SHP77 treated with DMSO at 0.1 percent for 48 hours (cell line): ENCODE measurements at places on chromosomes 7 and 10.
A peak's percentile ranks its signal among the peaks of the same experiment; 100 is the strongest.

DNA sequence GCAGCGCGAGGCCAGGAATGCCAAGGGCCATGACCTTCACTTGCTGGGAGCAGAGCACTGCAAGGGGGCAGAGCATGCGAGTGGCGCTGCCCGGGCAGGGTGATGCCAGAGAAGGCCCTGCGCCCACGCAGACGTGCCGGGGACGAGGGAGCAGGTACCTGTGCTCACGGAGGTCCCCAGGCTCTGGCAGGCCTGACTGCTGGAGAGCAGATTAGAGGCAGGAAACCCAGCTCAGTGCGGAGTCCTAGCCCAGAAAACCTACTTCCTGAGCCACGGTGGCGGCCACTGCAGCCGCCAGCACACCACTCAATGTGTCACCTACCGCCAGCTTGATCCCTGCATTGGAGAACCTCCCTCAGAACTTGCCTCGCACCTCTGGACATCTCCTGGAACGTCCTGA, 148.4 kb downstream of the MAD1L1 start:
- DNase-seq: no peak

DNA sequence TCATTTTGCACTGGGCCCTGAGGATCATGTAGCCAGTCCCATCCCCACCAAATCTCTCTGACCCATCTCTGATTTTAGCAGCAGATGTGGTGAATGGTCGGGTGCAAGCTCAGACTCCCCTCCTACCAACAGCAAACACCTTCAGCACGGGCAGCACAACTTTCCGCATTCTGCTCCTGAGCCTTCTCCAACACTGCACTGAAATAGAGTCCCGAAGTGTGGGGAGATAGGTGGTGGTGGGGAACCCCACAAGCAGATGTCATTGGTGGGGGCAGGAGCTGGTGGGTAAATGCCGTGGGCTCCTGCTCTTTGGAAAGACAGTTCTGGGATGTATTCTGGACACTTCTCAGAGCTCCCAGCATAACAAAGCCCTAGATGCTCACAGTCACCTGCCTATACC, 9.6 kb upstream of the CTBP2 start:
- DNase-seq: no peak

DNA sequence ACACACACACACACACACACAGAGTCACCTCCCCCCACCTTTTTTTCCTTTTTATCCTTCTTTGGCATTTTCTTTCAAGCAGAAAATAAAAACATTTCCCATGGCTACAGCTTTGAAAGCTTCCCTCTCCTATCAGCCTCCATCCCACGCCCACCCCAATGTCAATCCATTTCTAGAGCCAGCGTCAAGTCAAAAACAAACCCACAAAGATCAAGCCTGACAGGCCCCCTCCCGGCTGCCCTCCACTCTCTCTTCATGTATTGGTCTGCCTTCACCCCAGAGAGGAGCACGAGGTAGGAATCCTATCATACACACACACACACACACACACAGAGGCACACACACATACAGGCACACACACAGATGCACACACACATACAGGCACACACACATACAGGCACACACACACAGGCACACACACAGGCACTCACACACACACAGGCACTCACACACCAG, 8.0 kb upstream of the TNRC18 start:
- no peak for DNase-seq

GRCh38 chr10:127527891-127528290, 21.2 kb upstream of the NPS start:
- no peak for DNase-seq

- no peak for DNase-seq
Observed at GRCh38 chr10:17062955-17063484, 66.6 kb downstream of the CUBN start.

- no peak for DNase-seq
Observed at GRCh38 chr10:128979405-128979804, 487.6 kb upstream of the MGMT start.

DNA sequence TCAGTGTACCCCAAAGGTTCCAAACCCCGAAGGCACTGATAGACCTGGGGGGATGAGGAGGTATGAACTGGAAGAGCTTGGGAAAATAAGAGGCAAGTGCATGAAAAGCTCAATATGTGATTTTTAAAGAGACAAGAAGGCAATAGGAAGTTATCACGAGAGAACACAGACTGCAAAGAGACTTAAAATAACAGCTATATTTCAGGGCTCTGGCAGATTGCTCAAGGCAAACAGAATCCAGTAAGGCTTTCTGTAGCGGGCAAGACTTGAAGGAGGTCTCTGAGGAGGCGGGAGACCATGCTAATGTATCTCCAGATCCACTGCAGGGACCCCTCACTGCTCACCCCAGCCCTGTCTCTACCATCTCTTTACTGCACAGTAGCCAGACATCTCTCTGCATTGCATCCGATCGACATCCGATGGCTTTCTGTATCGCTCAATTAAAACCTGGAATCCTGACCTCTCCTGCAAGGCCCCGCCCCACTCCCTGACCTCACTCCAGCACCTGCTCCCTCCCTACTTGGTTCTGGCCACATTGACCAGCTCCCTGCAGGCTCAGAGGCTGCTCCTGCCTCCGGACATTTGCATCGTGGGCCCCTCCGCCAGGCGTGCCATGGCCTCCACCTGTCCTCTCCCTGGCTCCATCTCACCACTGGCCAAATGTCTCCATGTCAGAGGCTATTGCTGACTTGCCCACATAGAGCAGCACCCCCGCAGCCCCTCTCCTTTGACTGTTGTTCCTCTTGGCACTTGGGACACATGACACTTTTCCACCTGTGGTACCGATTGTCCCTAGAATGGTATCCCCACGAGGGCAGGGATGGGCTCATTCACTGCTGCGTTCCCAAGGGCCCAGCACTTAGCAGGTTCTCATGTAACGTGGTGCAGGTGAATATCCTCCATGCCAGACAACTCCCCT, 118.0 kb downstream of the PRKAG2 start:
- DNase-seq: no peak

GRCh38 chr7:45435846-45436245, 138.3 kb upstream of the ADCY1 start:
- no peak for DNase-seq

DNA sequence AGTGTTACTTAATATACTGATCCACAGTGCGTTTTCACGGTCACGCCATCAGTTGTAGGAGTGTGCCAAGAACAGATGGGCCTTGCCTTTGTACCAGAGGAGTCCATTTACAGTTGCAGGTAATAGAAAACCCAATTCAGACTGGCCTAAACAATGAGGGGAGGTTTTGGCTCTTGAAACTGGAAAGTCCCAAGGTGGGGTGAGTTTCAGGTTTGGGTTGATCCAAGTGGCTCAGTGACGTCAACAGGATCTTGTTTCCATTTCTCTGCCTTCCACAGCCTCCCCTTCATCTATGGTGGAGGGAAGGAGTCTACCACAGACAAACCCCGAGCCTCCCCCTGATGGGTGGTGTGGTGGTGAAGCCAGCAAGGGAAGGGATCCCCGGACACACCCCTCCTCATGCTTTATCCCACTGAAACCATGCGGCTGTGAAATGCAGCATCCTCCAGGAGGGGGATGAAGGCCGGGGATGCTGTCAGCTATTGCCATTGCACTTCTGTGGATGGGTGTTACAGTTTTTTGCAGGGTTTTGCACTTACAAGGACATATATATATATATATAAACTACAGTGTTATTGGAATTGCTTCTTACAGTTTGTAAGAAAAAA, 14.8 kb upstream of the SH2D4B start:
- no peak for DNase-seq

DNA sequence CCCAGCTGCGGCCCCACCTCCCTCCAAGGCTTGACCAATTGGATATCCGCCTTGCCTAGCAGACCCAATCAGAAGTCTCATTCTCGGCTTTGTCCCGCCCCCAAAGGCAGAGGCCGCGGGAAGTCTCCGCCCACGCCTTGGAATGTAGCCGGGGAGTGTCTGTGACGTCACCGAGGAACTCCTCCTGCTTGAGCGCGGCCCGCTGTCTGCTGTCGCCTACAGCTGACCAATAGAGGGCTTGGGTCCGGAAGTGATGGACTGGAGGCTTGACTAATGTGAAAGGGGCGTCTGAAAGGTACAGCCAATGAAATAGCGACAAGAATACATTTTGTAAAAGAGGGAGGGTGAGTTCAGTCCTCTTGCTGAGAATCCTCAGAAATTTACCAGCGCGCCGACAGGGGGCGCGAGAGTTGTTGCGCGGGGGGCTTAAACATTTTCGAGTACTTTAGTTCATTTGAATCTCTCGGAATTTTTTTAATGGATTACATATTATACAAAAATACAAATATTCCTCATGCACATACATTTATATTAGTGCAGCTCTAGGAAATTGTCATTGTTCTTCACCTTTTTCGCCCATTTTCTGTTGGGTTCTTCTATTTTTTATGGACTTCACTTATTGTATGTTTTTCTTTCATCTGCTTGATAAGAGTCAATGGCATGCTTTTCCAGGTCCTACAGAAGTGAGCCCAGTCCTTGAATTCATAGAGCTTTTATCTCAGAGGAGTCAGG, 376 bp upstream of the CREB3L2 start:
- DNase-seq: peak; percentile 99

GRCh38 chr10:128316925-128317324, 190.7 kb upstream of the MKI67 start:
- DNase-seq: no peak

DNA sequence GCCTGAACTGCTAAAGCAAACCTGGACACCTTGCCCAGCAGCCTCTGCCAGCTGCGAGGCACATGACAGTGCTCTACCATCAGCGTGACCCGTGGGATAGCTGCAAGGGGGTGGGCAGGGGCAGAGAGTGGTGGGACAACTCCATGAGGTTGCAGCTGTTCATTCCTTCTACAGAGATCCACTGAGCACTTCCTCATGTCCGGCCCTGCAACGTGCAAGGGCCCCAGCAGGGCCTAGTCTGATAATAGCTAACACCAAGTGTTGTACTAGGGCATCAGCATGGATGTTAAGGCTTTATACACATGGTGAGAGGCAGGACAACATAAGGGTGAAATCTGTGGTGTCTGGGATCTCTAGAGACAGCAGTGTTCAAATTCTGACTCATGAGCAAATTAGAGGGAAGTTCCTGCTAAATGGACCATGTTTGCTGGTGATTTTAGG, 14.3 kb downstream of the NOD1 start:
- DNase-seq: no peak

GRCh38 chr7:99365318-99366141, 9.0 kb upstream of the ARPC1B start:
- no peak for DNase-seq

DNA sequence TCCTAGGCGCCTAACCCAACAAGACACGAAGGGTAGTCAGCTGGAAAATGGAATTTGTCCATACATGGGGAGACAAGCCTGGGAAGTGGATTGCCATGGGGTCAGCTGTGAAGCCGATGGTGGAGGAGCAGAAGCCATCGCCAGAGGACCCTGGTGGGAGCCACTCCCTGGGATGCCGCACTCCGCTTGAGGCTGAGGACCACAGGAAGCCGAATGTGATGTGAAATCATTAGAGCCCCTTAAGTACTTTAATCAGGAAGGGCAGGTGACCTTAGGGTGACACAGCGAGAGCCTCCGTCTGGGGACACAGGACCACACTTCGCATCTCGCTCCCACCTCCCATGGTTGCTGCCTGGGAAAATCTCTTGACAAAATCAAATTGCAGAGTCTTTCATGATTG, 614.6 kb upstream of the MGMT start:
- no peak for DNase-seq

DNA sequence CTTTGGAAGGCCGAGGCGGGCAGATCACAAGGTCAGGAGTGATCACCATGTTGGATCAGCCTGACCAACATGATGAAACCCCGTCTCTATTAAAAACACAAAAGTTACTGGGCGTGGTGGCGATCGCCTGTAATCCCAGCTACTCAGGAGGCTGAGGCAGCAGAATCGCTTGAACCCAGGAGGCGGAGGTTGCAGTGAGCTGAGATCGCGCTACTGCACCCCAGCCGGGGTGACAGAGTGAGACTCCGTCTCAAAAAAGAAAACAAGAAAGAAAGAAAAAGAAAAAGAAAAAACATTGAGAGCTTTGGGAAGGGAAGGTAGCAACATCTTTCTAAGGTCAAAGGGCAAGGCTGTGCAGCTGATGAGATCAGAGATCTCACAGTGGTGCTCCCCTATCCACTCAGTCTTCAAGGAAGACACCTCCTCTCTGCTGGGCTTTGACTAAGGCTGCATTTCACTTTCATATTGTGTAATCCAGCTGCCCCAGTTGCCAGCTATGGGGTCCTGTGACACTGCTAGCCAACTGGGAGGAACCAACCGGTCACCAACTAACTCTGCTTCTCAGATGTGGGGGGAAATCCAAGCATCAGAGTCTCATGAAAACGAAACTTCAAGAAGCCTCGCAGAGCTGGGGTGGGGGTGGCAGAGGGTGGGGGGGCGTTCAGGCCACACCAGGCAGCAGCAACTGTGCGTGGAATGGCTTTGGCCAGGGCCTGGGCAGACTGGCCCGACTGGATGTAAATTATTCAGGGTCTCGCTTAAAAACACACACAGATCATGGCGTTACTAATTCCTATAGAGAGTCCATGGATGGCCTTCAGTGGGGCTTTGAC, 1.5 kb downstream of the IL15RA start:
- DNase-seq: no peak

DNA sequence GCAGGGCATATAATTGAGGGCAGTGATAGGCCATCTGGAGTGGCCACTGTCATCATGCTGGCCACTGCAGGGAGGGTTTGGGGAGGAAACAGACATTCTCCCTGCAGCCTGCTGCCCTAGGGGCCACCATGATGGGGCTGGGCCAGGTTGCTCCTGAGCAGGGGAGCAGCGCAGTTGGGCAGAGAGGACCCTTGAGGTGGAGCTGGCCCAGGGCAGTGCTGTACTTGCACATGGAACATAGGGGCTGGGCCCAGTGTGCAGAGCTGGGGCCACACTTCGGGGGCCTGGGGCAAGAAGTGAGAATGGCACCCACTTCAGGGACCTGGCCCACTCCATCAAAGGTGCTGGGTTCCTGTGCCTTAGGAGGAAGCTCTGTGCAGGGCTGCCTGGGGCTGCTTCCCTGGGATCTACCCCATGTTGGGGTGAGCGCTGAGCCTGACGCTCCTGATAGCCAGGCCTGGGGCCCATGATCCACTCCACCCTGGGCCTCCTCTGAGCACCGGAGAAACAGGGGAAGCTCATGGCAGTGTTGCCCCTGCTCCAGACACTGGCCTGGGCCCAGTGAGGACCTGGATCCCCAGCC, 21.3 kb upstream of the NUB1 start:
- DNase-seq: no peak

DNA sequence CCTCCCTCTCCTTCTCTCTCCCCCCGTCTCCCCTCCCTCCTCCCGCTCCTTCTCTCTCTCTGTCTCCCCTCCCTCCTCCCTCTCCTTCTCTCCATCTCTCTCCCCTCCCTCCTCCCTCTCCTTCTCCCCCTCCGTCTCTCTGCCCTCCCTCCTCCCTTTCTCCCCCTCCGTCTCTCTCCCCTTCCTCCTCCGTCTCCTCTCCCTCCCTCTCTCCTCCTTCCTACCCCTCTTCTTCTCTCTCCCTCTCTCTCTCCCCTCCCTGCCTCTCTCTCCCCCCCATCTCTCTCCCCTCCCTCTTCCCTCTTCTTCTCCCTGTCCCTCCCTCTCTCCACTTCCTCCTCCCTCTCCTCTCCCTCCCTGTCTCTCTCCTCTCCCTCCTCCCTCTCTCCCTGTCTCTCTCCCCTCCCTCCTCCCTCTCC, 32.2 kb downstream of the AP5Z1 start:
- no peak for DNase-seq
